ENCODE measurements at places on chromosomes 3 and 15. TPM values are rescaled to one million over a fixed set of nuclear protein-coding genes. Genes with fewer than 3 reads are reported as not detected.

Gene TMEM212
- not detected for total RNA-seq

Gene RETNLB
- not detected for total RNA-seq

Gene SH2D7
- total RNA-seq, result not detected

Gene PAQR5
- 0.74 TPM for total RNA-seq

Data from mesenteric fat pad (tissue), 1 donor.